ENCODE measurements at places on chromosomes 12 and 14.

DNA sequence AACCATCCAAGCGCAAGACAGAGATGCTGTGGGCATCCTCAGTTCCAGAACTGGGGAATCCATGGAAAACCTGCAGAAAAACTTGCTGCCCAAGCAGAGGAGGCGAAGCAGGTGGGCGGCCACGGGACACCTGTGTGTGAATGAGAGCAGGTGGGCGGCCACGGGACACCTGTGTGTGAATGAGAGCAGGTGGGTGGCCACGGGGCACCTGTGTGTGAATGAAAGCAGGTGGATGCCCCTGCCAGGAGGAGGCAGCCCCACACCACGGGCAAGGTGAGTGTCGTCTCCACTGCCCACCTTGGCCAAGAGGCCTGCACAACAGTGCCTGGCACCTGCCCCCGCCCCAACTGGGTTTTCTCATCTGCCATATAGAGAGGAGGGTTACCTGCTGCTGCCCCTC lies 59.2 kb downstream of the GSC start:
- DNase-seq = no peak

DNA sequence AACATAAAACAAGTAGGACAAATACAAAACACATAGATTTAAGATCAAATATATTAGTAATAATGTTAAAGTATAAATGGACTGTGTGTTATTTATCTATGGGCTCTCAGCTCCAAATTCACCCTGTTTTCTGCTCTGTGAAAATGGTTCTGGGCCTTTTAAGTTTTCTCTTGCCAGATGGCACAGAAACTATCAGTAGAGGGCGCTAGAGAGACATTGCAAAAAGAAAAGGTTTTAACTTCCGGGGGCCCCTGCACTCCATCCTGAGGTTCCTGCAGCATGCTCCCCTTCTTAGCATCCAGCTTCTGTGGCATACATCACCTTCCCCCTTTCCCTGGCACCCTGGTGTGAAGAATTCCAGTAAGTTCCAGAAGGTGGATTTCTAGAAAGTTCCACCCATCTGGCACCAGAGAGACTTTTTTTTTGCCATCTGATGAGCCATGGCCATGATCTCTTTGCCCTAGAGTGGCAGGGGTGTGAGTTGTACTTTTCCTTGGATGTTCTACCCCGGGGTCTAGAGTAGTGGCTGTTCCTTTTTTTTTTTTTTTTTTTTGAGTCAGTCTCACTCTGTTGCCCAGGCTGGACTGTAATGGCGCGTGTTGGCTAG lies 29.3 kb downstream of the ZCRB1 start:
- no peak for DNase-seq

- DNase-seq = no peak
These were observed 62.0 kb downstream of the CAND1 start for GRCh38 chr12:67331123-67331522.

DNA sequence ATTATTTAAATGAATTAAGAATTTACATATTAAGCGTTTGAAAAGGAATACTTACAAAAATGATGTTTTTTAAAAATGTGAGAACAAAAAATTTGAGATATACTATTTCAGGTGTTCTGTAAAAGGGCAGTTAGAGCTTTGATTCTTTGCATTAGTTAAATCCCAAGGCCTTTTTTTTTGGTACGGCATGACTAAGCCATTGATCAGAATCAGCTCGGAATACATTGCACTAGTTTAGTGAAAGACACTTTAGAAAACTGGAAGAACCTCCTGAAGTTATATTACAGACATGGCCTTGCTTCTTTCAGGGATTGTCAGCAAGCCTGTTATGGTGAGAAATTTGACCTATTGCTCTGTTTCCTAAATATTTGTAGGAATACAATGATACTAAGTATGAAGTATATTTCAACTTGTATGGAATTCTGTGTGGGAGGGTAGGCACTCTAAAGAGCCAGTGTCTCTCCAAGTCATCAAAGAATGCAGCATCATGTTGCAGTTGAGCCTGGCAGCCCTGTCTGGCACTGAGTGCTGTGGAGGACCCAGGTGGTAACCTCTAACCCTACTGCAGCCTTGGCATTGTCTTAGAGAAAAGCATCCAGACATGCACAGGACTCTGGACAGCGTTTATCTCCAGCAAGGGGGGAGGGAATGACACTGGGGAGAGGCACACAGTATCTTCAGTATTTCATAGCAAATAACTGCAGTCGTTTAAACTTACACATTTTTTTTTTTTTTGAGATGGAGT lies 1.5 kb downstream of the KLC1 start:
- no peak for DNase-seq

DNA sequence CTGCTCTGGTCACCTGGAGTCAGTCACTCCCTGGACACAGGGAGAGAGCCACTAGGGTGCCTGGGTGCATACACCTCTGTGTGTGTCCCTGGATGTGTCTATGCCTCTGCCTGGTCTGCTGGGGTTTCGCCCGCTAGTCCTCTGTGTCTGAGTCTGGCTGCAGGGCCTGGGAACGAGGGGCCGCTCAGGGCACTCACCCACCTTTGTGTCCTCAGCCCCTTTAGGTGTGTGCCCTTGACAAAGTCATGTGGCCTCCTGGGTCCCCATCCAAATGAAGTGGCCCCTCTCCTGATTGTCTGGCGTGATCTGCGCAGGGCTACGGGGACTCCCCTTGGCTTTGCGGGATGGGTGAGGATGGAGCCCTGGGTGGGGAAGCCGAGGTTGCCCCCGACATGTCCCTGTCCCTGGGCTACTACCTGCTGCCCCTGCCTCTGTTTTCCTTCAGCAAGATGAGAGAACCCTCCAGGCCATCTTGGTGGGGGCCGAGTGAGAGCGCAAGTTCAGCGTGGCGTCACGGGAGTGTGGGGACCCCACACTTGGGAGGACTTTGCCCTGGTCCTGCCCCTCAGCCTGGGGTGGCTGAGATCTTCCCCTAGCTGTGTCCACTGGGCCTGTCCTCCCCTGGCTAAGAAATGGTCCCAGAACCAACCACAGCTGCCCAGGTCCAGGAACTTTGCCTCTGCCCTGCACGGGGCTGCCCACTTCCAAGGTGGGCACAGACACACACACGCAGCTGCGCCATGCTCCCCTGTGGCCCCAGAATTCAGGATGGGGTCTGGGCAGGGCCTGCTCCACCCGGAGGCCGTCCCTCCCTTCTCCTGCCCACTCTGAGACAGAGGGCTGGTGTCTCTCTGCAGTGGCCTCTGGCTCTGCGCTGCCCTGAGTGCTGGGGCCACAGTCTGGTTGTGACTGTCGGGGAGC lies 2.7 kb upstream of the AHNAK2 start:
- no peak for DNase-seq

DNA sequence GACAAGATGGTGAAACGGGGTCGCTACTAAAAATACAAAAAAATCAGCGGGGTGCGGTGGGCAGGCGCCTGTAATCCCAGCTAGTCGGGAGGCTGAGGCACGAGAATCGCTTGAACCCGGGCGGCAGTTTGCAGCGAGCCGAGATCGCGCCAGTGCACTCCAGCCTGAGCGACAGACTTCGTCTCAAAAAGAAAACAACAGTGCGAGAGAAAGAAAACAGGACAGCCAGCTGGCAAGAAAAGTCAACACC lies 633 bp upstream of the RNU4-2 start:
- no peak for DNase-seq

GRCh38 chr14:30960216-30960615 lies 65.2 kb upstream of the AP4S1 start:
- DNase-seq = no peak

- peak; percentile 47 for DNase-seq
These were observed 12.2 kb upstream of the FOXG1 start for GRCh38 chr14:28754209-28754985.

GRCh38 chr14:77264466-77265186 lies 6.4 kb downstream of the NGB start:
- DNase-seq = no peak

GRCh38 chr12:64909124-64909523 lies 84.7 kb downstream of the TBC1D30 start:
- DNase-seq = no peak

DNA sequence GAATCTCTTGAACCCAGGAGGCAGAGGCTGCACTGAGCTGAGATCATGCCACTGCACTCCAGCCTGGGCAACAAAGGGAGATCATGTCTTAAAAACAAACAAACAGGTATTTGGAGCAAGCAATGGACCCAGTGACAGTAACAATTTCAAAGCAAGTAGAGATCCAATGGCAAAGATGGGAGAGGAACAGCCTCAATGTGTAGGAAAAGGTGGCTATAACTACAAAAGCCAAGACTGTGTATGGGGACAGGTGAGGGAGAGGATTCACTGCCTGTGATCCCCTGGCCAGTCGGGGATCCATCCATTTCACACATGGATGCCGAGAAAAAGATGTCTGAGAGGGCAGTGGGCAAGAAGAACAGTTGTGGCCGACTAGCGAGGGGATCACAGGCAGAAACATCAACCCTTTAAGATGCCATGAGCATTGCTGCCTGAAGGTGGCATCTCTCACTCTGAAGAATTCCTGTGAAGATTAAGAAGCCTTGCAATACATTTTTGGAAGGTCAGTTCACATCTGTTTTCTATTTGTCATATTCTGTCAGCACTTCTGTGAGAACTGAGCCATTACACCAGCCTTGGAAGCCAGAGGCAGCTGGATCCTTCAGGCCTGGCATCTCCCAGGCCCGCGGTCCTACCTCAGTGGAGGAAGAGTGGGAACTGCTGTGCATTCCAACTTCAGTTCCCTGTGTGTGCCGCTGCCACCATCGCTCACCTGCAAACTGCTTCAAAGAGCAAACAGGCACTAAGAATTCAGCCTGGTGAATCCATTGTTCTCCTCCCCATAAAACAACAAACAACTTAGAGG lies 54.5 kb upstream of the FRS2 start:
- DNase-seq = no peak

- no peak for DNase-seq
These were observed 74.7 kb downstream of the NUAK1 start for GRCh38 chr12:106063826-106064720.

GRCh38 chr14:84095681-84096080 lies 1434.3 kb upstream of the FLRT2 start:
- DNase-seq = no peak

DNA sequence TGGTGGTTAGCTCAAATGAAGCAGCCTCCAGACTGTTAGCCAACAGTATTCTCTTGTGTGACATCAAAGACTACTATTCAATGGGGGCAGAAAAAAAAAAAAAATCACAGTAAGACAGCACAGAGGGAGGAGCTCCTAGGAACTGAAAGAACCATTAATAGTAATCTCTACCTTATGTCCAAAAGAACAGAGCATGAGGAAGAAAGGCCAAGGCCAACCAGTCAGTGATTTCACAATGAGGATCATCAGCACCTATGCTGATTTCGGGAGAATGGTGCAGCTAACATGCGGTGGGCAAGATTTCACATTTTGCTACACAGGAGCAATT lies 66.3 kb upstream of the SOX5 start:
- no peak for DNase-seq

GRCh38 chr12:109816870-109817269 lies 16.3 kb downstream of the TRPV4 start:
- DNase-seq = no peak

DNA sequence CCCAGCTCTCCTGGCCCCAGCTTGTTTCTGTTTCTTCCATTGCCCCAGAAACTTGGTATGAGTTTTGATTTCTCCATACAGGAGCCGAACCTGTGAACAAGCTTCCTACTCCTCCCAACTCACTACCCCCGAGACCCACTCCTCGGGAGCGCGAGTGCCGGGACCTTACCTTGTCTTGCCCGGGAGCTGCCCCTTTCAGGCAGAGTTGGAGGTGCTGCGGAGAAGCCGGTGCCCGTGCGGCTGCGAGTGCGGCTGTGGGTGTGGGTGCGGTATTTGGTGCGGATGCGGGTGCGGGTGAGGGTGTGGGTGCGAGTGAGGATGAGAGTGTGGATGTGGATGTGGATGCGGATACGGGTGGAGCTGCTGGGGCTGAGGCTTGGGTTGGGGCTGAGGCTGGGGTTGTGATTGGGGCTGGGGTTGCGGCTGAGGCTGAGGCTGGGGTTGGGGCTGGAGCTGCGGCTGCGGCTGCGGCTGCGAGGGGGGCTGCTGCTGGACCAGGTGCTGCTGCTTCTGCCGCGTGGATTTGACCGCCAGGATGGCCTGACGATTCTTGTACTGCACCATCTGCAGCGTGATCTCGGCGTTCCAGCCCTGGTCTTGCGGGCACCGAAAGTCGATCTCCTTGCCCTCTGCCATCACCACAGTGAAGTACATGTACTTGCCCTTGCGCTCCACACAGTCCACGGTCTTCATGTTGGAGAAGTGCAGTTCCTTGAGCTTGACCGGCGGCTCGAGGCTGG lies 1.1 kb downstream of the PHLDA1 start:
- peak; percentile 18 for DNase-seq

DNA sequence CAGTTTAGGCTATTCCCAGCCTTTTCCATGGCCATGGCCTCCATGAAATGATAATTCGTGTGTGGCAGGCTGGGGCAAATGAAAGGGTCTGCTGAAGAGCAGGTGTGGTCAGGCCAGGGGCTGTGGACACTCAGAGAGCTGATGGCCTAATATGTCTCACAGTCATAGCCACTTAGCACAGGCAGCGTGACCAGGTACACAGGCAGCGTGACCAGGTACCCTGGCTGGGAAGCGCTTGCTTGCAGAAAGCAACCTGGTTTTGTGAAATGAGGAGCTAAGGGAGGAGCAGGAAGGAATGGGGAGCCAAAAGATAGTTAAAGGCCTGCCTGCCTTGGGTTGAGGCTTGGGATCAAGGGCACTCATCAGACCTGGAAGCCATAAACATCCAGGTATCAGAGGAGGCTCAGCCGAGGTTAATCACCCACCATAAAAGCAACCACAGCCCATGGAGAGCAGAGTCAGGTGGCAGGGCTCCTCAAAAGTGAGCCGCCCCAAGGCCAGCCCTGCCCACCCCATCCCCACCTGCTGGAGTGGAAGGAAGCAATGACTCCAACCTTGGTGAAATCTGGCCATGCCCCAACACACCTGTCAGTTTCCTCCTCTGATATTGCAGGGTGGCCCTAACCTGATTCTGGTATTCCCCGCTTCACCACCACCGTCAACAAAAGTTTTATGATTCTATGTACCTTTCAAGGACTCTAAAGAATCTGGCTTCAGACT lies 8.0 kb upstream of the KRT8 start:
- no peak for DNase-seq

DNA sequence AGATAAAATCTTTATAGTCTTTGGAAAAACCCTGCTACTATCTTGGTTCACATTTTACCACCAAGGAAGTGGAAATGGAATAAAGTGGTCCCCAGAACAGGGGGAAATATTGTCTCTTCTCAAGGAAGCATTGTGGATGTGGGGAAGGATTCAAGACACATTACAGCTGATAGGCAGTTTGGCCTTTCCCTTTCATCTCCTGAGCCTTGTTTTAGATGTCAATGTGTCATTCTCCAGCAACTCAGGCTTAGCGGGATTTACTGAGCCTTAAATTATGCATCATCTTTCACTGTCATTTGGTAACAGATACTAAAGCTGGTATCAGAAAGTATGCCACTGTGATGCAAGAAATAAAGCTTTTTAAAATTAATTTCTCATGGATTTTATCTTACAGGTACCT lies 136.2 kb downstream of the STXBP6 start:
- no peak for DNase-seq

Data from NCI-H1105 (cell line).